ENCODE measurements at places on chromosomes 4 and X.
A peak's percentile ranks its signal among the peaks of the same experiment; 100 is the strongest.

- DNase-seq = no peak
Observed at GRCh38 chrX:154376774-154377173, 2.3 kb upstream of the EMD start.

DNA sequence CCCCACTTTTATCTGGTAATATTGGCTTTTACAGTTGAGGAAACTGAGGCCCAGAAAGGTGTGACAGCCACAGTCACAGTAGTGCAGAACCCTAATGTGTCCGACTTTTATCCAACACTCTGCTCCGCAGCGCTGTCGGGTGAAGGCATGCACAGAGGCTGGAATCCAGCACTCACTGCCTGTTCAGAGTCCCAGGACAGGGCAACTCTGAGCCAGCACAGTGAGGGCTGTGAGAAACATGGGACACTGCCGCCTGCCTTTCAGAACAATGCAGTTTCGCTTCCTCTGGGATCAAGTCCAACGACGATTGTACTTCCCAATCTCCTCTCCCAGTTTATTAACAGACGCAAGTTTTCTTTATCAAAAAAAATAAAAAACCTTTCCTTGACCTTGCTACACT is 41.9 kb upstream of the PDGFRA start:
- peak; percentile 36 for DNase-seq

DNA sequence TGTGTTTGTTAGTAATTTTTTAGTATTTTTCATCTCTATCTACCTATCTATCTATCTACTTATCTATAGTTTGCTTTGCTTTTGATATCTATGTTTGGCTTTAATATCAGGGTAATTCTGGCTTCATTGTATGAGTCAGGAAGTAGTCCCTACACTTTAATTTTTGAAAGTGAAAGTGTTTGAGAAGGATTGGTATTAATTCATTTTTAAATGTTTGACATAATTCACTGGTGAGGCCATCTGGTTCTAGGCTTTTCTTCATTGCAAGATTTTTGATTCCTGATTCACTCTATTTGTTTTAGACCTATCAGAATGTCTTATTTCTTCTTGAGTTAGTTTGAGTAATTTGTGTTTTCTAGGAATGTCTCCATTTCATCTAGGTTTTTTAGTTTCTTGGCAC is 20.2 kb upstream of the TCP11X2 start:
- DNase-seq = no peak

DNA sequence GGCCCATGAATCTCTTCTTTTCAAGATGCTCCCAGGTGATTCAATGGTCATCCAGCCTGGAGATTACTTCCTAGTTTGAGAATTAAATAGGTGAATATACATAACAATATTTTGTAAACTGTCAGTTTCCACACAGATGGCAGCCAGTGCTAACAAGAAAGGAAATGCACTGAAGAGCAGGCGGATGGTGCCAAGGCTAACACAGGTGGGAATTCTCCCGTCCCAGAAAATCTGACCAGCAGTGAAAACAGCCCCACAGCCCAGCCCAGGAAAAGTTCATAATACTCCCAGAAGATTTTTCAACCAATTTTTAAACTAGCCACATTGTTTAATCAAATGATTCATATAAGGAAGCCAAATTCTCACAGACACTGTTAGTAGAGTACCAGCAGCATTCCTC is 387.2 kb upstream of the GATB start:
- no peak for DNase-seq

- no peak for DNase-seq
Observed at GRCh38 chrX:49956313-49956712, 33.9 kb downstream of the CLCN5 start.

DNA sequence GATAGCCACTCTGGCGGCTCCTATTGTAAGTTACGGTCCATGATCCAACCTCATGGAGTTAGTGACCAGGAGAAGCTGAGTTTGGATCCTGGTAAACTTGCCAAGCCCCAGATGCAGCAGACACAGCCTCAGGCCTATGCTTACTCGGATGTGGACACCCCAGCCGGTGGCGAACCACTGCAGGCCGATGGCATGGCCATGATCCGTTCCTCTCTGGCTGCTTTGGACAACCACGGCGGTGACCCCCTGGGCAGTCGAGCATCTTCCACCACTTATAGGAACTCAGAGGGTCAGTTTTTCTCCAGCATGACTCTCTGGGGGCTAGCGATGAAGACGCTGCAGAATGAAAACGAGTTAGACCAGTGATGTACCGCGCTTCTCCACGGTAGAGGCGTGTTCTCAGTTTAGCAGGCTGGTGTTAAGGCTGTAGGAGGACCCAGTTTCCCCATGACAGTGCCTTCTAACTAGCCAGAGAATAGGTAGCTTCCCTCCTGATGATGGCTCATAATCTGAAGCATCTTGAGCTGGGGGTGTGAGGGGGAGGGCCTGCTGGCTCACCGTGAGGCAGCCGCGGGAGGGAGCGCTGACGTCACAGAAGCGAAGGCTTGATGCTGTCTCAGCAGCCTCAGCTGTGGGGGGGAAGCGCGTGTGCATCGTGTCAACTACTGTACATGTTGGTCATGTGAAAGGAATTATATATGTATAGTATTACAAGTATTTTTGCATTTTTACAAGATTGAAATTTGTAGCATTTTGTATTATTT is 31.1 kb downstream of the ZBTB49 start:
- no peak for DNase-seq

Measured in left ventricle myocardium inferior (tissue), 1 donor.